ENCODE measurements at places on chromosomes 2 and 18.

GRCh38 chr2:198657512-198658121 is 800.1 kb downstream of the SATB2 start:
- peak; percentile 27 for DNase-seq

- no peak for DNase-seq
Measured at GRCh38 chr18:78607784-78608183, 371.8 kb upstream of the SALL3 start.

GRCh38 chr2:240480834-240481623 is 45.6 kb downstream of the GPC1 start:
- DNase-seq: no peak

DNA sequence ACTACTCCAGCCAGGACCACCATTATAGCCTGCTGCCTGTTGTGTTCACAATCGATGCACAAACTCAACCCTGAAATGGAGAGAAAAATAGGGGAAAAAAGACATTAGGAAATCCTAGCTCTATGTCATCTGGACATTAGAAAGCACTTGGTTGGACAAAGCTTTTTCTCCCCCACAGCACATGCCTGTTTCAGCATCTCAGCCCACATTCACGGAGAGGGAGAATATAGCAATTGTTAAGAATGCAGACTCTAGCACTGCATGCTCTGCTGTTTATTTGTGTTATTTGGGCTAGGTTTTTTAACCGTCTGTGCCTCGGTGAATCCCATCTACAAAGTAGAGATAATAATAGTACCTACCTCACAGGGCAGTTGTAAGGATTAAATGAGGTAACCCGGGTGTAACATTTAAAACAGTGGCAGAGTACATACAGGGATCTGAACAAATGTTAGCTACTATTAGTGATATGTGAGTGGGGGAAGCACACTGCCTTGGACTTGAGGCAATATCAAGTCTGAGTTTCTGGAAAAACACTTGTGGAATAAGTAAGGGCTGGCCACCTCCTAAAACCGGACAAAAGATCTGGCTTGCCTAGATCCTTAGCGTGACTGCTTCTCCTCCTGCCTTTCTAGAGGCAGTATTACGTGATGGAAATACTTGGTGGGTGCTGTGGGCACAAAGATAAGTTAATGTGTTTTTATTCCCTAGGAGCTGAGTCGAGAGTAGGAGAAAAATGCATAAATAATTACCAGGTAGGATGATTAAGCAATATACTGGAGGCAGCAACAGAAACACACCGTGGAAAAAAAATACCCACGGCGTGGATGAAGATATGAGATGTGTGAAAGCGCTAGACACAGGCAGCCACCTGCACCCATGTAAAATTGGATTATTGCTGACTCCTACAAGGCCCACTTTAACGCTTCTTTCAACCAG is 1.0 kb upstream of the PPP1CB start:
- peak; percentile 30 for DNase-seq

- DNase-seq: no peak
Measured at GRCh38 chr2:56248965-56249742, 65.4 kb downstream of the CCDC85A start.

- no peak for DNase-seq
Measured at GRCh38 chr2:6214471-6214870, 522.3 kb downstream of the SOX11 start.

GRCh38 chr2:37919631-37920032 is 5.5 kb upstream of the RMDN2 start:
- DNase-seq: no peak

Measured in SK-N-DZ (cell line).